ENCODE measurements at places on chromosomes 12 and 14.

- no peak for DNase-seq
Measured at GRCh38 chr12:116563262-116563661, 4.1 kb downstream of the MAP1LC3B2 start.

GRCh38 chr12:30457621-30458289 lies 237.9 kb downstream of the IPO8 start:
- DNase-seq: no peak

DNA sequence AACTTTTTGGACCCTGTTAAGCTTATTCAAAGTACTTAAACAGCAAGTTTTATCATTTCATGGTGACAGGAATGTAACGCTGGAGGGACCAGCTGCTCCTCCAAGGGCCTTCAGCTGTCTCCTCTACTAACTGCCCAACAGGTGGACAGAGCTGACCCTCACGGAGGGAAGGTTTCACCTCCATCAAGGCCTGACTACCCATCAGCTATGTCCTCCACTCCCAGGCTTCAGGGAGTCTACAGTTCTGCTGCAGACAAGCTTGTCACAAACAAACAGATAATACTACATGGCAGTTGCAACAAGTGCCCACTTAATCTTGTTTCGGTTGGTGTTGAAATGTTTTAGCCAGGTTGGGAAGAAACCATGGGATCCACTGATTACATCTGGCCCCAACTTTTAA lies 175.1 kb downstream of the TTC7B start:
- DNase-seq: no peak

DNA sequence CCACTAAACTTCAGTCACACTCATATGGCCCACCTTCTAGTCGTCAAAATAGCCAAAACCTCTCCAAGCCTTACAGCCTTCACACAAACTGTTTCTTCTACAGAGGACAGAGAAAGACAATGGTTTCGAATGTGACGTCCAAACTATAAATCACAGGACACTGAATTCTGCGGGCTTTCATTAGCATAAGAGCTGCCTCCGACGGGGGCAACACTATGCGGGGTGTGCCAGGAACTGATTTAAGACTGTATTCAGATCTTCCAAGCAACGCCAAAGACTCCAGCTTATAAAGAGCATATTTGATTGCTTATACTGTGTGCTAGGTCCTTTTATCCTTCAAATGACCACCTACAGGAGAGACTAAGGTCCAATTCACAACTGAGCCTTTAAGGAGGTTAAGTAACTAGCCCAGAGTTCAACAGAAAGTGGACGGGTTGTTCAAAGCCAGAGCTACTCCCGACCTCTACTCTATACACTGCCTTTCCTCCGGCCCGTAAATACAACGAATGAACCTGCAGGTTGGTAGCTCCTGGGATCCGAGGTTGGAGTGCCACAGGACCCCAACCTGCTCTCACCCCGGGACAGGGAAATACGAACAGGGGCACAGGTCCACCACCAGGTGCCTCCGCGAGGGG lies 575 bp downstream of the L2HGDH start:
- DNase-seq: no peak

DNA sequence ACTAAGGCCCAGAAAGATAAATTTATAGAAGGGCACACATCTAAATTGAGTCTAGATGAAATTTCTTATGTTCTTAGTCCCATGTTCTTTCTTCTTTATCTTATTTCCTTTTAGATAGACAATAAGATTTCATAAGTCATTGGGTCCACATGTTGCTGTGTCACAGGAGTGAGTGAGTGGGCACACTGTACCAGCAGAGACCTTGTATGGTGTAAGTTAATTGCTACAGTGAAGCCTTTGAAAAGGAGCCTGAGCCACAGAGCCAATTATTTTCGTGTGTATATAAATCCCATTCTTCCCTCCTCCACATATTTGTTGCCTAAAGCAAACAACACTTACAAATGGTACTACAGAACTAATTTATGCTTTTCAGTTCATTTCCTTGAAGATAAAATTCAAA lies 79.1 kb downstream of the GRIP1 start:
- DNase-seq: no peak

DNA sequence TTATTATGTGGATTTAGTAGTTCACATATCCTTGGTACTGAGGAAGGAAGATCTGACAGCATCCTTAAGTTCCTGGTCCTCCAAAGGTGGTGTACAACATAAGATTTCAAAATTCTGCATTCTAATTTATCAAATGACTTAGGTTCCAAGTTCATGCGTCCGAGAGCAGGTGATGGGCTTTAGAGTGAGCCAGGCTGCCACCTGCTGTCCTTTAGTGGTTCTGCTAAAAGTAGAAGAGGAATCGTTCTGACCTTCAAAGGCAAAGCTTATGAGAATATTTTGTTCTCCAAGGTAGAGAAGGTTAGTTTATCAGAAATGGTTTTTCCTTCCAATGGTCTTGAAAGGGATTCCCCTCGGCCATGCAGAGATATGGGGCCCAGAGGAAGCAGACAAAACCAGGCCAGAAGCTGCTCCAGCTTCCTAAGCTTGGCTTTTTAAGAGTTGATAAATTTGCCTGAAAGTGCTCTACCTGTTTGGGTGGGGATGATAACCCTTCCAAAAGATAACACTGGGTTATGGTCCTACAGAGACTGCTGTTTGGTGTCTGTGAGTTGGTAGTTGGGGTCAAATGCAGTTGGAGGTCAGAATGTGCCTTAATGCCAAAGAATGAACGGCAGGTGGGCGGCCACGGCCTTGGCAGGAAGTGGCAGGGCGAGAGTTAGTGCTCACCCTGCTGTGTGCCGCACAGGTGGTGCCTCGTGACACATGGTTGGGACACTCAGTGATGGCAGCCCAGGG lies 29.1 kb upstream of the LRTM2 start:
- DNase-seq: peak; percentile 66

- no peak for DNase-seq
Measured at GRCh38 chr12:6780573-6780972, 8.3 kb downstream of the LAG3 start.

DNA sequence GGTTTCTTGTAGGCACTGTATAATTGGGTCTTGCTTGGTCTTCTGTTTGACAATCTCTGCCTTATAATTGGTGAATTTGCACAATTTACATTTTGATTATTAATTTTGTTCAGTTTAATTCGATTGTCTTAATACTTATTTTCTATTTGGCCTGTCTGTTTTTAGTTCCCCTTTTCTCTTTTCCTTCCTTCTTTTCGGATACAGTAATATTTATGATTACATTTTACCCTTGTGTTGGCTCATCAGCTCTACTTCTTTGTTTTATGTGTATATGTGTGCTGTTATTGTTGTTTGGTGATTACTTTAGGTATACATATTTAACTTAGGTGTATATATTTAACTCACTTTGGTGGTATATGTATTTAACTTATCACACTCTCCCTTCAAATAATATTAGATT lies 12.8 kb upstream of the BEGAIN start:
- no peak for DNase-seq

- no peak for DNase-seq
Measured at GRCh38 chr12:88432531-88433490, 147.5 kb downstream of the KITLG start.

GRCh38 chr12:20620261-20620660 lies 74.9 kb upstream of the SLCO1C1 start:
- DNase-seq: no peak

DNA sequence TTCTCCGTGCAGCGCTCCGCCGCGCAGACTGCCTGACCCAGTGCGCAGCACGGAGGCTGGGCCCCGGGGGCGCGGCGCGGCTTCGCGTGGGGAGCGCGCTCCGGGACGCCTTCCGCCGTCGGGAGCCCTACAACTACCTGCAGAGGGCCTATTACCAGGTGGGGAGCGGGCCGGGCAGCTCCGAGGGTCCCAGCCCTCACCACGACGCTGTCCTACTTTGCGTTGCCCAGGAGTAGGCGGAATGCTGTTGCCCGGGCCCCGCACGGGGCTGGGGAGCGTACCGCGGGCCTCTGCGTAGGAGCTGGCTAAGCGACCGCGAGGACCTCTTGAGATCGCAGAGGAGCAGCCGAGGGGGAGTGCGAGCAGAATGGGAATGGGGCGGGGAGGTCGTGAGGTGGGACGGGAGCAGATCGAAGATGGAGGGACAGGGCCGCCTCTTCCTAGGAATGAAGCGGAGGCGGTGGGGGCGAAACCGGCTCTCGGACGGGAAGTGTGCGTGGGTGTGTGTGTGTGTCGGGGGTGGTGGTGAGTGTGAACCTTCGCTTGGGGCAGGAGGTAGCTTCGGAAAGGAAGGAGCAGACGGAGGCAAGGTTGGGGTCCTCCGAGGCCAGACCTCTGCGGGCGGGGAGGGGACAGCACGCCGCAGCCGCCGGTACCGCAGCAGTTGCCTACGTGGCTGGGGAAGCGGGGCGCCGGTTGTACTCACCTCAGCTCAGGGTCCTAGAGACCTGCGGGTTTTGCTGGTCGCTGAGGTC lies 751 bp downstream of the P3H3 start:
- DNase-seq: no peak

- DNase-seq: no peak
Measured at GRCh38 chr12:19895246-19896020, 456.1 kb downstream of the AEBP2 start.

- DNase-seq: no peak
Measured at GRCh38 chr12:39672976-39673375, 53.4 kb upstream of the ABCD2 start.
